Hindlimb muscle (tissue), 1 donor: ENCODE measurements at places on chromosomes 3 and 15. TPM values are rescaled to one million over a fixed set of nuclear protein-coding genes. Genes with fewer than 3 reads are reported as not detected.

DNA sequence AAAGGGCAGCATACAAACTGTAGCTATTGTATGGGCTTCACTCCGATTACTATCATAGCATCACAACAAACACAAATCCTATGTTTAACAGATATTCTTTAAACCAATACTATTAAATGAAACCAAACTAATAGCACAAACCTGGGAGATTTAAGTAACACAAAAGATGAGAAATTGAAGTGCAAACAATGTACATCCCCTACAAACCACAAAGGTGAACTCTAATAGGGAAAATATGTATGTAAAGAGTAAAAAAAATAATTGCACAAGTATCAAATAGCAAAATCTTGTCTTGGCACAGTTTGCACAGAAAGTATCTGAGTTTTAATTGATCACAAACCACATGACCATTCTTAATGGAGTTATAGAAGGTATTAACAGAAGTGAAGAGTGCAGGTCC lies 138.5 kb downstream of the CPNE4 start:
- DNase-seq, result no peak

DNA sequence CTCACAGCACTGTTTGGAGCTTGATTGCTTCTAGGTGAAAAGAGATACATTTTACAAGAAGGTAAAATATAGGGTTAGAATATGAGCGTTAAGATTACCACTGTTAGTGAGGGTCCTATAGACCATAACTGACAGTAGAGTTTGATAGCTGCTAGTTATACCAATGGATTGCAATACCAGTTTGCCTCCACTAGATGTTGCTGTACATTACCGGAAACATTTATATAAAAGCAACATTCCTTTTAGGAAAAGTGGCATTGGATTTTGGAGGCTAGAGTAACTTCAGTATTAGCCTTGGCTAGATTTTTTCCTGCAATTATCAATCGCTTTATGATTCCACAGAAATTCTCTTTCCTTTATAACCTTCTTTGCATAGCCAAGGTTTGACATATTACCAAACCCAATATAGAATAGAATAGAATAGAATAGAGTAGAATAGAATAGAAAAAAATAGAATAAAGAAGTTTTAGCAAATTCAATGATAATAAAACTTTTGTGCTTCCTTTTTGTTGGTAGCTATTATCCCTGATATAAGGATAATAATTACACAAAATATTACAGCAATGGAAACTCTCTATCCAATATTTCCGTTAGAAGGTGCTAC lies 1093.6 kb upstream of the ALCAM start:
- DNase-seq, result no peak

The KNG1 gene
- 0.06 TPM for polyA plus RNA-seq

The FOXB1 gene
- polyA plus RNA-seq, result not detected

The PPP1R14D gene
- polyA plus RNA-seq, result not detected

The EFCAB12 gene
- polyA plus RNA-seq, result 0.13 TPM
